ENCODE measurements at places on chromosomes 16 and 17.

DNA sequence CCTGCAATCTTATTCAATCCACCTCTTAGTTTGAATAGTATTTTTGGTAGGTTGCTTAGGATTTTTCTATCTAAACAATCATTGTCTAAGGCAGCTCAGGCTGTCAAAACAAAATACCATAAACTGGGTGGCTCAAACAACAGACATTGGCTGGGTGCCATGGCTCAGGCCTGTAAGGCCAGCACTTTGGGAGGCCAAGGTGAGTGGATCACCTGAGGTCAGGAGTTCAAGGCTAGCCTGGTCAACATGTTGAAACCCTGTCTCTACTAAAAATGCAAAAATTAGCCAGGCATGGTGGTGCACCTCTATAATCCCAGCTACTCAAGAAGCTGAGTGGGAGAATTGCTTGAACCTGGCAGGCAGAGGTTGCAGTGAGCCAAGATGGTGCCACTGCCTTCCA lies 126.7 kb downstream of the CYLD start:
- DNase-seq = no peak

DNA sequence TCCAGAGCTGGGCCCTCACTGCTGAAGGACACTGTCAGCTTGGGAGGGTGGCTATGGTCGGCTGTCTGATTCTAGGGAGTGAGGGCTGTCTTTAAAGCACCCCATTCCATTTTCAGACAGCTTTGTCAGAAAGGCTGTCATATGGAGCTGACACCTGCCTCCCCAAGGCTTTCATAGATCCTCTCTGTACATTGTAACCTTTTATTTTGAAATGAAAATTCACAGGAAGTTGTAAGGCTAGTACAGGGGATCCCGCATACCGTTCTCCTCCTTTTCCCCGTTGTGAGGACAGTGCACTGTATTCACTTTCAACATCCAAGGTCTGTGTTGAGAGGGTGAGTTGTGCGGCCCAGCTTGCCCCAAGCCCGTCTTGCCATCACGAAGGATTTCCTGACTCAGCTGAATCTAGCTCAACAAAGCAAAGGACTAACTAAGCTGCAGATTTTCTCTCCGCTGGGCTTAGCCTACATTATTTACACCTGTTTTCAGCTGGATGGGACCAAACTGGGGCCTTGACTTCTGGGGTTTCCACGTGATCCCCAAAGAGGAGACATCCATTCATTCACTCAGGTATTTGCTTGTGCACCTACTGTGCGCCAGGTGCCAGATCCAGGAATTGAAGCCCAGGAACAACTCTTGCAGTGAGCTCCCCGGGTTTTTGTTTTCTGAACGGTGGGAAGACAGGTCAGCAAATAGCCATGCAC lies 5.2 kb upstream of the TMEM235 start:
- DNase-seq = no peak

DNA sequence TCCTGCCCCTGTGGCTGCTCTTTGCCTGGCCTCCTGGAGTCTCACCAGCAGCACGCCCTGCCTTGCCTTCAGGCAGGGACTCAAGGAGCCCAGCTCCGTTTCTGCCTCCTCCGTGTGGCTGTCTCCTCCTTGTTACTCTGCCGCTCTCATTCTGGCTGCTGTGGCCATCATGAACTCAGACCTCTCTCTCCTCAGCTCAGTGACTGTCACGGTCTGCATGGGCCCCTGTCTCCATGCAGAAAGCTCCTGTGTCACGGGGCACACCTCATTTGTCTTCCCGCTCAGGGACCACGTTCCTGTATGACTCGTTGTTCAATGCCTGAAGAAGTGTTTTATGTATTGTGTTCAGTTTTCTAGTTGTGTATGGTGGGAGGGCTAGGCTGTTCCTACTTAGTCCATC lies 25.3 kb downstream of the RPTOR start:
- no peak for DNase-seq

GRCh38 chr17:78884148-78884825 lies 18.7 kb downstream of the CEP295NL start:
- no peak for DNase-seq

- peak; percentile 53 for DNase-seq
Measured at GRCh38 chr17:79741751-79742588, 11.2 kb downstream of the ENPP7 start.

DNA sequence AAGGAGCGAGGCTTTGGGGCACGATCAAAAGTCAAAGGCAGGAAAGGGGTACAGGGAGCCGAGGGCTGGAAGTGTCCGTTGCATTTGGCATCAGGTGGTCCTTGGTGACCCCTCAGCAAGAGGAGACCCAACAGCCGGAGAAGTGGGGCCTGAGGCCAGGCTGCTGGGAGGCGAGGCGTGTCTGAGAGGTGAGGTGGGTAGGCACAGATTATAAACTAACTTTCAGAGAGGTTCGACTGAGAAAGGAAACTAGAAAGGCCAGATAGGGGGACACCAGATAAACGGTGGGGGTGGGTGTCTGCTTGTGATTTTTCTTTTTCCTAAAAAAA lies 3.6 kb downstream of the PECAM1 start:
- no peak for DNase-seq

DNA sequence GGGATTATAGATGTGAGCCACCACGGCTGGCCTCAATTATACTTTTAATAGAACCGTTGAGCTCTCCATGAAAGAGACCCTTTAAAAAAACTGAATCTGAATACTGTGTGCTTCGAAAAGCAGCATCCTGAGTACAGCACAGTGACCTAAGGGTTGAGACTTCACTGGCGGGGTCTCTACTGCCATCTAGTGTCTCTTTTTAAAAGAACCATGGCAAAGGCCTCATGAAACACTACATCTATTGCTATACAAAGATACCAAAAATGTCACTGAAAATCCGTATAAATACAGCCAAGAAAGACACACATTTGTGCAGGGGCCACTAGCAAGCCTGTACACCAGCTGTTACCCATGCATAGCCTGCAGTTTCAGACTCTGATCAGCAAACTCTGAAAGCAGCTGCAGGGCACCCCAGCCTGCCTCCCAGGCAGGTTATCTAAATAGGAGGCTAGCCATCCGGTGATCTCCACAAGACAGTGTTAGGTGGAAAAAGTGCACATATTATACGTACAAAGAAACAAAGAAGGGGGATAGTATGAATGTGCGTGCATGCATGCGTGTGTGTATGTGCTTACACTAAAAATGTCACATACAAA lies 35.3 kb downstream of the NPLOC4 start:
- peak; percentile 43 for DNase-seq

DNA sequence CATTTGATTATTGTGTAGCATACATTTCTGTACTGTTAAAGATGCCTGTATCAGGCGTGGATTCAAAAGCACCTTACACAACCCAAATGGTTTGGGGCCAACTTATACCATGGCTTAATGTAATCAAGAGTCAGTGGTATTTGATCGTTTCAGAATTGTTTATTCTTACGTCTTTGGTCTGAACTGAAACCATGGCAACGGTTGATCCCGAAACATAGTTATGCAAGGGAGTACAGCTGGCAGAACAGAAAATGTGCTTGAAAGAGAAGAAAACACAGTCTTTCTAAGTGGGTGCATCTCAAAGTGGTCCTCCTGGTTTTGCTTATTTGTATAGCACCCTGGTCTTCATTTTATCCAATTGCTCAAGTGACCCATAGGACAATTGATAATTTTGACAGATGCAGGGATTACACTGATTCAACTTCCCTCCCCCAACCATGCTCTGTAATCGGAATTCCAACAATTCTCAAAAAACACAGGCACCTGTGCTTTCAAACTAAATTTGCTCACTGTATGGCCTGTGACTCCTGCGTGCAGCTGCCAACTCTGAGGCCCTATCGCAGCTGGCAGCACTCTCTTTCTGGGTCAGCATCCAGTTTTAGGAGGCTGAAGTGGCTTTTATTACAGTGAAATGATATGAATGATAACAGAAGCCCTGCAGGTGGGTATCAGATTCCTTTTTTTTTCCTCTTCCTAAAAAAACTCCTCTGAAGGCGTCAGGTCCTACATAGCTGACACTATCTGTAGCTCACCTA lies 77.0 kb upstream of the AXIN2 start:
- DNase-seq = peak; percentile 32

DNA sequence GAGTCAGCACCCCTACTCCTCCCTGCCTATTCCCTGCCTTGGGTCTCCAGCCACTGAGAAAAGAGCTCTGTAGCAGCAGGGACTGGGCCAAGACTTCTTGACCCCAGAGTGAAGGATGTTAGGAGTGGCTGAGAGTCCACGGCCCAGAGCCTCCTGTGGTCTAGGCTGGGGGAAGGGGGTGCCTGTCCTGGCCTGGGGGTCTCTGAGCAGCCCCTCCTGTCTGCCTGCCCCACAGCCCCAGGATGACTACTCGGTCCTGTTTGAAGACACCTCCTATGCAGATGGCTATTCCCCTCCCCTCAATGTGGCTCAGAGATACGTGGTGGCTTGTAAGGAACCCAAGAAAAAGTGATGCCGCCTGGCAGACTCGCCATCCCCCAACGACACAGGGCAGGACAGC lies 5.5 kb downstream of the SULT1A2 start:
- DNase-seq = no peak

Measured in H4 (cell line).